ENCODE measurements at places on chromosomes 3 and 15.

DNA sequence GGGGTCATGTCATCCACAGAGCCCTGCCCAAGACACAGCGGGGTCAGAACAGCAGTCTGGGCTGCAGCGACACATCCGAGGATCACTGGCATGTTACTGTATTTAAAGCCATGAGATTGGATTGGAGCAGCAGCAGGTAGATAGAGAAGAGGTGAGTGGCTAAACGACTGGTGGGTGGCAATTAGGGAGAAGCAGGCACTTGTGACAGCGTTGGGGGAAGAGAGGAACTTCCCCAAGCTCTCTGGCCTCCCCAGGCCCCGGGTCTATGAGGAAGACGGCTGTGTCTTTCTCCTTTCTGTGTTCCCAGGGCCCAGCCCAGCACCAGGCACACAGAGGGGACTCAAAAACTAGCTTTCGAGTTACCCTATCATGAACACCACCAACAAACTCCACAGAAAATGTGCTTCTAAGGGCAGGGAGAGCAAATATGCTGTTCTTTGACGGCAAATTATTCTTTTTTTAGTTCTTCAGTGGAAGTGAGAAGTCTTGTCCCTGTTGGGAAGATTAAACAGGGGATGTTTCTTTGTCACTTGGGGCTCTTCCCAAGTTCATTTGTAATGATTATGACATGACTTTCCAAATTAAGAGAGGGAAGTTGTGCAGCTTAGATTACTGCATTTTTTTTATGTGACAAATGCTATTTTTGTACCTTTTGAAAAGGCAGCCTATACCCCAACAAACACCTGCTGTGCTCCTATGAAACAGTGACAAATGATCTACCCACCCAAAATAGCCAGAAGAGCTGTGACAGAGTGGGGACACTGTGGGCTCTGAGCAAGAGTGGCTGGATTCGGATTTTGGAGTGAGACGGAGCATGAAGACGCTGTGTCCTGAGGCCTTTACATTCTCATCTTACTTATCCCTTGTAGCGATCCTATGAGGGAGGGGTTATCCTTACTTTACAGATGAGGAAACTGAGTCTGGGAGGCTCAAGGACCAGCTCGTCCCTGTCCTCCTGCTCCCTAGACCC is 7.2 kb upstream of the SYNM start:
- DNase-seq, result no peak

GRCh38 chr15:44654858-44655257 is 8.6 kb downstream of the SPG11 start:
- DNase-seq, result no peak

DNA sequence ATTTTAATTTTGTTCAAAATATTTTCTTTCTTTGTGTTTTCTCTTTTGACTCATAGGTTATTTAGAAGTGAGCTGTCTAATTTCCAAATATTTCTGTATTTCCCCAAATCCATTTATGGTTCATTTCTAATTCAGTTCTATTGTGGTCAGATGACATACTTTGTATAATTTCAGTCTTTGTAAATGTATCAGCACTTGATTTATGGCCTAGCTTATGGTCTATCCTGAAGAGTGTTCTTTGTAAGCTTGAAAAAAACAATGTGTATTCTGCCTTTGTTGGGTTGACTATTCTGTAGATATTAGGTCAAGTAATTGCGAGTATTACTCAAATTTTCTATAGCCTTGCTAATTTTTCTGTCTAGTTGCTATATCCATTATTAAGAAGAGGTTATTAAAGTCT is 311.2 kb downstream of the OCA2 start:
- no peak for DNase-seq

DNA sequence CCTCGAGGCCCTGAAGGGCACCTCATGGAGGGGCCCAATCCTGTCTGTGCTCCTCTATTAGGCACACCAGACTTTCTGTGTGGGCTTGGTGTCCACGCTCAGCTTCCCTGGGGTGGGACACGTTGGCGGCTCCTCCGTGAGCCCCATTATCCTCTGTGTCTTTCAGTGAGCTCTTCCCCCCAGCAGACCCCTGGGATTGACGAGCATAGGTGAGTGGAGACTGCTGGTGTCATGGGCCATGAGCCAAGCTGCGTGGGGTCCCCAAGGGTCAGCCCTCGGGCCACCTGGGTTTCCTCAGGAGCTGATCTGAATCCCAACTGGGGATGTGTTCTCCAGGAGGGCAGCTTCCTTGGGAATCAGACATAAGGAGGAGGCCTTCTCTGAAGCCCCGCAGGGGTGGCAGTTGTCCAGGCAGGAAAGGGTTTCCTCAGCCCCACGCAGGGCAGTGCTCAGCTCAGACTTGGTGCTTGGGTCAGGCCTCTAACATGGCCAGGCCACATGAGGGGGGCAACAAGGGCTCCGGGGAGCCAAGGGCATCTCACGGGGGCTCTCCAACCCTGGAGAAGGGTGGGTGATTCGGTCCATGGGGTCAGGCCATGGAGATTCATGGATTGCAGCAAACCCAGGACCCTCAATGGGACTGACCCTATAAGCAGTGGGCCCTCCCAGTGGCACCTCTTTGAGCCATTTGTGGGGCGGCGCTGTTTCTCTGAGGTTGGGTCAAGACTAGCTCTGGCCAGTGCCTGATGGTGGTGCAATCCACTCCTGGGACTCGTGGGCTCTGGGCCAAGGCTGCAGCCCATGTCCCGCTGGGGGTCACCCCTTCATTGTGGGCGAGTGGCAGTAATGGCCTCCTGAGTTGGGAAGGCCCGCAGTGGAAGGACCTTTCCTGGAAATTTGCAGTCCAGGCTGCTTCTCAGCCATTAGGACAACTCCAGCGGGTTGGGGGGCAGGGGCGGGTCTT is 222.5 kb downstream of the SNRPN start:
- DNase-seq, result no peak

DNA sequence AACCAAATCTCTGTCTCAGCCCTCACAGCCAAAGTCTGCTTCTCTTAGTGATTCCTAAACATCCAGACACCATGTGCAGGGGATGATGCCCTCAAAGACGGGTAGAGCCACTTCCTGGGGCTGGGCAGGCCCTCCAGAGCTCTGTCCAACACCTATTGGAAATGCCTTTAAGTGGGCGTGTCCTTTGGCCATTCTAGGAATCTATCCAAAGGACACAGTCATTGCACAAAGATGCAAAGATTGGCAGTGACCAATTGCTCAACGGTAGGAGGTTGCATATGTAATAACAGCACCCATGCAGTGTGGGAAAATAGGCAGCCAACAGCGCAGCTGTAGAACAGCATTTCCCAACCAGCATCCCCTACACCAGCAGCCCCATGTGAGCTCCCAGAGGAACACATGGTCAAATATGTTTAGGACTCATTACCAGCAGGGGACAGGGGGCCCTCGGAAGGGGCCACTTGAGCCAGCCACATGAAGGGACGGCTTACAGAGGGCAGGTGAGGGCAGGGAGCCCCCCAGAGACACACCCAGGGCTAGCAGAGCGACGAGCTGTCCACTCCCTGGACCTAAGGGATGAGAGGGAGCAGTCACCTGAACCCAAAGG is 142.8 kb upstream of the IQSEC1 start:
- DNase-seq, result no peak

DNA sequence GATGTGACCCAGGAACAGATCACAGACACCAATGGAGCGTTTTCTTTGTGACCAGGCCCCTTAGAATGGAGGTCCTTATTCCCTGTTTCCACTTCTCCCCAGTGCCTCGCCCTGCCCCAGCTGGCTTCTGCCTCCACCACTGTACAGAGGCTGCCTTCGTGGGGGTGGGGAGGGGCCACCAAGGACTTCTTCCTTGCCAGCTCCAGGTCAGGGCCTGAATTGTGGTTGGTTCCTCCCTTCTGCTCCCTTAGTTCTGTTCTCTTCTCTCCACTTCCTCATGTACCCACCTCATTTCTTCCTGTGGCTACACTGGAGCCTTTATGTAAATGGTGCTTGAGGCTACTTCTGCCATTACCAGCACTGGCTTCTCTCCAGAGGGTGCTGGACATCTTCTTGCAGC is 16.4 kb downstream of the TGM4 start:
- DNase-seq, result no peak

- no peak for DNase-seq
Measured at GRCh38 chr15:69090197-69090948, 70.1 kb upstream of the GLCE start.

- no peak for DNase-seq
Measured at GRCh38 chr3:14343338-14344112, 58.9 kb upstream of the SLC6A6 start.

- DNase-seq, result no peak
Measured at GRCh38 chr3:13932578-13933295, 52.9 kb upstream of the WNT7A start.

- no peak for DNase-seq
Measured at GRCh38 chr3:25349828-25350724, 78.0 kb upstream of the RARB start.

- DNase-seq, result no peak
Measured at GRCh38 chr15:89566621-89567294, 8.5 kb upstream of the TICRR start.

- DNase-seq, result no peak
Measured at GRCh38 chr3:117622171-117622841, 912.7 kb downstream of the TUSC7 start.

DNA sequence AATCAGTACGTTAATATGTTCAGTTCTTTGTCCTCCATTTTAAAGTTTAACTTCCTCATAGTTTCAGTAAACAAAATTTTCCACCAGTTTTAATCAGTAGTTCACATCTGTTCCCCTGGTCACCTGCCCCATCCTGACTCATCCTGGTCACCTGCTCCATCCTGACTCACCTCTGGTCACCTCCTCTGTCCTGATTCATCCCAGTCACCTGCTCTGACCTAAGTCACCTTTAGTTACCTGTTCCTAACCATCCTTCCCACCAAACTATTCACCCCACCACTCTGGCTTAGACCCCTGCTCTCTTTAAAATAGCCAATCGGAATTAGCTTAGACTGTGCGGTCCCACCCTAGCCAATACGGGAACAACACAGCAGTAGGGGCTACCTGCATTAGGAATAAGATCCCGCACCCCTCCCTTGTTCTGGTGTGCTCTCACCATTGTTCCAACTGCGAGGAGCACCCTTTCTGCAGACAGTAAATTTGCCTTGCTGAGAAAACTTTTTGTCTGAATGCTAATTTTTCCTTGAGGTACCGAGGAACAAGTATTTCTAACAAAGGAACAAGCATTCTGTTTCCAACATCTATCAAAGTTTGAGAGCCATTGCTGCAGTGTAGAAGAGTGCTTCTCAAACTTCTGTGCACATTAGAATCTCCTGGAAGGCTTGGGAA is 169.3 kb downstream of the ADAMTS17 start:
- DNase-seq, result no peak

DNA sequence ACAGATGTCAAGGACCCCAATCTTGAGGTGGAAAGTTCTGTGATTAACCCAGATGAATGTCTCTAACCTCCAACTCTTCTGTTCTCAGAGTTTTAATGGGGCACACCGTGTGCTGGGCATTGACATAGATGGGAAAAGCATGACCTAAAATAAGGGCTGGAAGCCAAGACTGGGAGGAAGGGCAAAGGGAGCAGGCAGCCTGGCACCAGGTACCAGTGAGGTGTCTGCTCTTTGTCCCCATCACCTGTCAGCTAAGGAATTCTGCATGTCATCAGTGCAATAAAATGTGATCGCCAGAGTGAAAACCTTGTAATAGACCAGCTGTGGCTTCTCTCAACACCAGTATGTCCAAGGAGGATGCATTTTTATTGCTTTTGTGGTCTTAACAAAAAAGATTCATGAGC is 143.5 kb upstream of the TPM1 start:
- no peak for DNase-seq

DNA sequence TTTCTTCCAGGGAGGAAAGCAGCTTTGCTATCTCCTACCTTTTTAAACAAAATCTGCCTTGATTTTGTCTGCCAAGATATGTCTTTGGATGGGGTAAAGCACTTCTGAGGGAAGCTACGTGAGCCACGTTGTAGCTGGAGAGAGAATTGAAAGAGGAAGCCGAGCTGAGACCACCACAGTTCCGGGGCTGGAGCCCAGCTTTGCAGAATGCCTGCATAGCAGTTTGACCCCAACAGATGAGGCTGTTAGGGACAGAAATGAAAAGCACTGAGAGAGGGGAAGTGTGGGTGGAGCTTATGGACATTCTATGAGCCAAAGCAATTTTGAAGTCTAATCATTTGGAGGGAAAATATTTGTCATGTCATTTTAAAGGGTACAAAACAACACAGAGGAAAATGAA is 45.4 kb downstream of the LIPC start:
- DNase-seq, result no peak

GRCh38 chr3:25834346-25834745 is 44.5 kb downstream of the OXSM start:
- DNase-seq, result no peak

GRCh38 chr3:105629718-105630117 is 239.1 kb downstream of the CBLB start:
- no peak for DNase-seq

DNA sequence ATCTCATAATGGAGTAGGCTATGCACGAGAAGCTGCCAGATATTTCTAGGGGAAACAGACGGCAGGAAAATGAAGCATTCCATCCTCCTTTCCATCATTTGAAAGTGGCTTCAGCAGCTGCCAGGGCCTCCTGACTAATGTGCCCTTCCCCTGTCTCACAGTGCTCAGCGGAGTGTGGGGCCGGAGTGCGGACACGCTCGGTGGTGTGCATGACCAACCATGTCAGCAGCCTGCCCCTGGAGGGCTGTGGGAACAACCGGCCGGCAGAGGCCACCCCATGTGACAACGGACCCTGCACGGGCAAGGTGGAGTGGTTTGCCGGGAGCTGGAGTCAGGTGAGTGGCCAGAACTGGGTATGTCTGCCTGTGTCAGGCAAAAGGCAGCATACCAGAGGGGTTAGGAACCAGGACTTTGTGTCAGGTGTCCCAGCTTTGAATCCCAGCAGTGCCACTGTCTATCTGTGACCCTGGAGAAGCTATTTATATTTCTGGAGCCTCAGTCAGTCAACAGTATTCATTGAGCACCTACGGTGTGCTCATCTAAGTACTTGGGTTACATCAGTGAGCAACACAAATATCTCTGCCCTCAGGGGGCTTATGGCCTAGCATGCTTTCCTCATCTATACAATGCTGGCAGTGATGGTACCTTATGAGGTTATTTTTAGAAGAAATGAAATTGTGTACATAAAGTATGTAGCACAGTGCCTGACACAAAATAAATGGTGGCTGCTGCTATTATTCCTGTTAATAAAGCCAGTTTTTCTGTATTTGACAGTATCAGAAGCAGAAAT is 52.4 kb upstream of the NR2E3 start:
- DNase-seq, result no peak

DNA sequence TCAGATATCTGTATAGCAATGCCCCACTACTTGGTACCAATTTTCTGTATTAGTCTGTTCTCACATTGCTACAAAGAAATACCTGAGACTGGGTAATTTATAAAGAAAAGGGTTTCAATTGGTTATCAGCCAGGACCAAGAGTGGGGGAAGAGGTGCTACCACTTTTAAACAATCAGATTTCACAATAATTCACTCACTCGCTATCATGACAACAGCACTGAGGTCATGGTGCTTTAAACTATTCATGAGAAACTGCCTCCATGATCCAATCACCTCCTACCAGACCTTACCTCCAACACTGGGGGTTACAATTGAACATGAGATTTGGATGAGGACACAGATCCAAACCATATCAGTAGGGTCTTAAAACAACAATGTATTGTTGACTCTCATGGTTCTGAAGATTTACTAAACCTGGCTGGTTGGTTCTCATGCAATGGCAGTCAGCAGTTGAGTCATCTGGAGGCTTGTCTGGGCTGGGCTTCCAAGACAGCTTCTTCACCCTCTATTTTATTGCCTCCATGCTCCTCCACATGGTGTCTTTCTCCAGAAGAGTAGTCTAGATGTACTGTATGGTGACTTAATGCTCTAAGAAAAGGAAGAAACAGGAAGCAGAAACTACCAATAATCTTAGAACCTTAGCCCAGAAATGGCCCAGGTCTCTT is 21.2 kb upstream of the TM4SF4 start:
- no peak for DNase-seq

- DNase-seq, result no peak
Measured at GRCh38 chr15:81293728-81294515, 30.0 kb downstream of the STARD5 start.

Measured in putamen (tissue), 1 donor.